ENCODE measurements at places on chromosomes 16 and 17. TPM values are rescaled to one million over a fixed set of nuclear protein-coding genes. Genes with fewer than 3 reads are reported as not detected.

Gene GINS2
- 87.2 TPM for total RNA-seq

Gene NEUROD2
- not detected for total RNA-seq

Gene TMIGD1
- not detected for total RNA-seq

DNA sequence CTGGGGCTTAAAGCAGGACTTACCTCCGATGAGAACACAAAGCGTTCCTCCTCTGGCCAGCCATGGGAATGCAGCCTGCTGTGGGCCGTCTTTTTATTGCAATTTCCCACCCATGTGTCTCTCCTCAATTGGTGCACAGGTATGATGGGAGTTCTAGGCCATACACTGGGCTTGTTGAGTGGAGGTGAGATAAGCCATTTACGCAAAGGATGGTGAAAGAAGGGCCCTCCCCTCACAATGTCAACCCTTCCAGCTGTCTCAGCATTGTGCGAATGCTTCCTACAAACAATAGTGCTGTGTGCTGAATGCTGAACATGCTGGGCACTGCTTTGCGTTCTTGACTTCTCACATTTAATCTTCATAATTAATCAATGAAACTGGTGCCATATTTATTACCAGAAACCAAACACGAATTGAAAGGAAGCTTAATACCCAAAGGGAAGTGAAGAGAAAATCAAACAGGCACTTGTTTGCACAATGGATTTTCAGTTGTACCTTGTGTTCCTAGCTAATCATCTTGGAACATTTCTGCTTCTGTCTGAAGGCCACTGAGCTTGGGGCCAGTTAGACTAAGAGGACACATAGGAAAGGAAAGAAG is at the start of gene GP2:
TSS of gene GP2 (minus strand) at position 70 of the 598 bp plus-strand sequence. CDS start 1,082 bp downstream, outside the sequence.
- peaks cover 3% of the 10 kb centered on the region for H3K27me3 ChIP-seq
- no peaks in the 10 kb centered on the region for H3K36me3 ChIP-seq
- no peak within 1 kb of the TSS for H3K4me3 ChIP-seq
- no peaks in the 10 kb centered on the region for H3K4me1 ChIP-seq

DNA sequence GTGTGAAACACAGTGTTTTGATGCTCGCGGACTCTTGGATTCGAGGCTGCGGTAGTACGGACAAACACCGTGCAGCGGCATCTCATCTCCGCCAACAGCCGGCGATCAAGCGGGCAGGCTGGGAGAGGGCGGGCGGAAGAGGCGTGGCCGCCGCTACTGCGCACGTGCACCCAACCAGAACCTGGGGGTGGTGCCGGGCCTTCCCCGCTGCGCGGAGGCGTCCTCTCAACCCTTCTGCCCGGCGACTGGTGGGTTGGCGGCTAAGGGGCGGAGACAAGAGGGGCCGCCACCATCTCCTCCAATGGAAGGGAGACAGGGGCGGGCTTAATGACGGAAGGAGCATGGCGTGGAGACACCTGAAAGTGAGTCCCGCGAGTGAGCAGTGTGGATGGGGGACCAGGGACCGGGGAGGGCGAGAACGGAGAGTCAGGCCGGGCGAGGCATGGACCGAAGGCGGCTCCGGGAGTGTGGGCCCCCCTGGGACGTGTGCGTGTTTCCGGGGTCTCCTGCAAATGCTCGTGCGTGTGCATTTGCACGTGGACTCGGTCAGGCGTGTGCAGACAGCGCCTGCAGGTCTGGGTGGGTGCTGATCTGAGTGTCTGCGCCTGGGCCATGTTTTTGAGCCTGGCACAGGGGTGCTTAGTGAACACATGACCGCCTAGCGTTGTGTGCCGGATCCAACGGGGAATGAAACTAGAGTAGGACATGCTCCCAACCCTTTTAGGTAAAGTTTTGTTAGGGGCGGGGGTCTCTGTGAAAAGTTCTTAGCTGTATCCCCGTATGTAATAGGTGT is at the start of gene DHODH:
TSS of gene DHODH (plus strand) at position 321 of the 793 bp plus-strand sequence. CDS start at position 342, 21 bp downstream.
- H3K27me3 ChIP-seq: no peaks in the 10 kb centered on the region
- H3K4me1 ChIP-seq: peaks cover 16% of the 10 kb centered on the region
- DNase-seq: peak; percentile 98
- H3K27ac ChIP-seq: peak within 1 kb of the TSS; percentile 99
- H3K36me3 ChIP-seq: peaks cover 12% of the 10 kb centered on the region

DNA sequence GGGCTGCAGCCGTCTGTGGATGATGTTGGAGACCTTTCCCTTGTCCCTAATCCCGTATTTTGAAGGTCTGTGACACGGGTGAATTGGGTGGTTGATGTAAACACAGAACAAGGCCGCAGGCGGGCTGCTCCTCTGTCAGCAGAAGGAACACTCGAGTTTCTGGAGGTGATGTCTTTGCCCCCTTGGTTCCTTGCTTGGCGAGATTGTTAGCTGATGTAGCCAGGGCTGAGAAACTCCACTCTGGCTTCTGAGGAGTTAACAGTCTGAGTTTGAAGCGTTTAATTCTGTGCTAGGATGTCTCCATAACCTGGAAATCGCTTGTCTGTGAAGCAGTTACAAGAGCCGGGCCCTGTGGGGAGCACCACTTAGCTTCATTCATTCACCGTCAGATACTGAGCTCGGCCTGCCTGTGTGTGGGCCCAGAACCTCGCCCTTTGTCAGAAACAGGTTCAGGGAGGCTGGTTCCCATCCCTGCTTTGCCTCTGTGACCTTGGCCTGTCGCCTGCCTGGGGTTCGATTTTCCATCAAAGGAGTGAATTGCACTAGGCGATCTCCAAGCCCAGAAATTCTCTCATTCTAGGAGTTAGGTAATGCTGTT is 1.3 kb downstream of the MAPK8IP3 start:
- peak; percentile 5 for DNase-seq
- H3K27ac ChIP-seq: peak overlapping the region; percentile 86
- H3K4me3 ChIP-seq: peak overlapping the region; percentile 91
- H3K36me3 ChIP-seq: peaks cover 16% of the 10 kb centered on the region
- peaks cover 28% of the 10 kb centered on the region for H3K4me1 ChIP-seq
- H3K27me3 ChIP-seq: no peaks in the 10 kb centered on the region

- H3K27me3 ChIP-seq: peaks cover 6% of the 10 kb centered on the region
- no peaks in the 10 kb centered on the region for H3K36me3 ChIP-seq
- H3K4me1 ChIP-seq: peaks cover 5% of the 10 kb centered on the region
- no peak overlapping the region for H3K27ac ChIP-seq
- DNase-seq: no peak
- no peak overlapping the region for H3K4me3 ChIP-seq
Observed at GRCh38 chr16:28546626-28547025, 7.1 kb upstream of the SGF29 start.

DNA sequence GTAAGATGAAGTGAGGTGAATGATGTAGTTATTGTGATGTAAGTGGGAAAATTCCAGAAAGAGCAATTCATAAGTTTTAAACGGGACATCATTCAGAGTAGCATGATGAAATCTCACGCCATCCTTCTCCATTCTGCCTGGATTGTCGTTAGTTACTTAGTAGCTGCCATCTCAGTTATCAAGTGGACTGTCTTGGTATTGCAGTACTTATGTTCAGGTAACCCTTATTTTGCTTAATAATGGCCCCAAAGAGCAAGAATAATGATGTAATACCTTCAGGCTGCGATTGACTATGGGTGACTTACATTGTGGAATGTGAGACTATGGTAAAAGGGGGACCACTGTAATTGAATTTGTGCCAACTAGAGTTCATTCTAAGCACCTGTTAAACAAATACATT is 234.1 kb upstream of the TOM1L1 start:
- H3K36me3 ChIP-seq: no peaks in the 10 kb centered on the region
- H3K4me1 ChIP-seq: no peaks in the 10 kb centered on the region
- H3K27ac ChIP-seq: no peak overlapping the region
- no peak overlapping the region for H3K4me3 ChIP-seq
- no peaks in the 10 kb centered on the region for H3K27me3 ChIP-seq
- DNase-seq: no peak

DNA sequence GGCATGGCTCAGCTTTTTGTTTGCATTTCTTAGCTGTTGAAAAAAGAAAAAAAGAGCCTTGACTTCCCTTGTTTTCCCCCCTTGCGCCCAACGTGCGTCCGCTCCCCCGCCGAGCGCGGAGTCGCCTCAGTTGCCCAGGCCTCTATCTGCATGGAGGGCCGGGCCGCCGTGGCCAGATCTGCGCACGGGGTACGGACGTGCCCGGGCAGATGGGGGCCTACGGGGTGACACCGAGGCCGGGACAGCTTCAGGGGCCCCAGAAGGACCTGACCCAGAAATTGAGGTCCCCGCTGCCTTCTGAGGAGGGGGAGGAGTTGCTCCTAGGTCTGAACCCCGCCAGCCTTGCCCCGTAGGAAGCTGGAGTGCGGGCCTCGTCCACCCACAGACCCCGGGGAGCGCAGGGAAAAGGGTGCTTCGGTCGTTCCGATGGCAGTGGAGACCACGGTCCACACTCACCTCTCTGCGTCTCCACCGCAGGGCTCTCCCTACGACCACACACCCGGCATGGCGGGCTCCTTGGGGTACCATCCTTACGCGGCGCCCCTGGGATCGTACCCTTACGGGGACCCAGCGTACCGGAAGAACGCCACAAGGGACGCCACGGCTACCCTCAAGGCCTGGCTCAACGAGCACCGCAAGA is 1.5 kb downstream of the IRX5 start:
- DNase-seq: no peak
- peak overlapping the region; percentile 61 for H3K27ac ChIP-seq
- H3K4me3 ChIP-seq: no peak overlapping the region
- peaks cover 5% of the 10 kb centered on the region for H3K36me3 ChIP-seq

DNA sequence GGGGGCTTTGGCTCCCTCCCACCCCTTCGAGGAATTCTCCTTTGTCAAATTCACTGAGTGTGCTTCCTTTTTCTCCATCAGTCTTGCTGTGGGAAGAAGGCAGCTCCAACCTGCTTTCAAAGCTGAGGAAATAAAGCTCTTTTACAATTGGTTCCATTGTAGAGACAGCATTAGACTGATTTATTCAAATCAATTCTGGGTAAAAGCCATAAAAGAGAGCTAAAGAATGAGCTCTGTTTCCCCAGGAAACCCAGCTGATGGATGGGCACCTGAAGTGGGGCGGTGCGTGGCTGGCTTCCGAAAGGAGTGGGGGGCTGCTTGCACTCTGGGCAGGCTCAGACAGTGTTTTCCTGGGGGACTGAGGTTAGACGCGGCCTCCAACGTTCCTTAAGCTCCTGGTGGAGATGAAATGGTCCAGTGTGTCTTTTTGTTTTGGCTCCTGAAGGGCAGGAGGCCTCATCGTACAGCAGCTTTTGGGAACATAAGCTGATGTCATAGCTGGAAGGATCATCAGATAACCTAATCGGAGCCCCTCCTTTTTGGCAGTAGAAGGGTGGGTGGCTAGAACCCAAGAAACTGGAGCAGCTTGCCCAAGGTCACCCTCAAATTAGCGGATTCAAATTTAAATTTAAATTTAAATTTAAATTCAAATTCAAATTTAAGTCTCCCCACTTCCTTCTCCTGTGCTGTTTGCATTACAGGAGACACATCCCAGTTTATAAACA is 128.5 kb upstream of the EEF2KMT start:
- no peaks in the 10 kb centered on the region for H3K4me1 ChIP-seq
- no peak overlapping the region for H3K4me3 ChIP-seq
- H3K36me3 ChIP-seq: no peaks in the 10 kb centered on the region

DNA sequence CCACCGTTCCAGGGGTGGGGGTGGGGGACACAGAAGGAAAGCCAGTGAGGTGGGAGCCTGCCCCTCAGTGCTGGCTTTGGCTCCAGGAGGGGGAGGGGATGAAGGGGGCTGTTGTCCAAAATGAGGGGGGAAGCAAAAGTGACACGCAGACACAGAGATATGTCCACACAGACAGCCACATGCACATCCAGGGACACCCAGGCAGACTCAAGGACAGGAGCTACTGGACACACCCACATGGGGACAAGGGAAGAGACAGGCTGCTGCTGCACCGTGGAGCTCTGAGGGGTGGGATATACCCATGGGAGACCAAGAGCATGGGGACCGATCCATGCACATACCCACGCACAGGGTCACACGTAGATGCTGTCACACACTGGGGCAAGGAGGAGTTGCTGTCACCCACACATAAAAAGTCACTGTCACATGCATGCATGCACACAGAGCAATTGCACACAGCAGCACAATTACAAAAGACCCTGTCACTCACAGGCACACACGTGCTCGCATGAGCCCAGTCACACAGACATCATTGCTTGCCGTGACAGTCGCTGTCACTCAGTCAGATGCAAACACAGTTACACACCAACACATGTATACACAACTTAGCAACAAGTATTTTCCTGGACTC is 1.3 kb downstream of the THRA start:
- H3K36me3 ChIP-seq: no peaks in the 10 kb centered on the region
- peaks cover 43% of the 10 kb centered on the region for H3K27me3 ChIP-seq
- H3K27ac ChIP-seq: peak overlapping the region; percentile 29
- peak overlapping the region; percentile 64 for H3K4me3 ChIP-seq

- H3K27ac ChIP-seq: peak overlapping the region; percentile 43
- no peaks in the 10 kb centered on the region for H3K36me3 ChIP-seq
- peaks cover 3% of the 10 kb centered on the region for H3K27me3 ChIP-seq
- H3K4me3 ChIP-seq: no peak overlapping the region
- DNase-seq: peak; percentile 5
Observed at GRCh38 chr16:51762081-51762996, 611.3 kb upstream of the SALL1 start.

- H3K4me1 ChIP-seq: peaks cover 23% of the 10 kb centered on the region
- peaks cover 89% of the 10 kb centered on the region for H3K27me3 ChIP-seq
- H3K36me3 ChIP-seq: peaks cover 3% of the 10 kb centered on the region
- H3K4me3 ChIP-seq: no peak within 1 kb of the TSS
- no peak for DNase-seq
Observed at GRCh38 chr17:48728232-48729231, at the start of gene HOXB13. TSS of gene HOXB13 (minus strand) at chr17:48728750. CDS start at chr17:48728593, 157 bp downstream.

- peaks cover 11% of the 10 kb centered on the region for H3K4me1 ChIP-seq
- H3K27me3 ChIP-seq: peaks cover 13% of the 10 kb centered on the region
- H3K4me3 ChIP-seq: no peak overlapping the region
- H3K36me3 ChIP-seq: peaks cover 1% of the 10 kb centered on the region
Observed at GRCh38 chr17:80979547-80980378, 11.9 kb upstream of the CHMP6 start.

GRCh38 chr17:22221344-22221743 is 529.0 kb downstream of the KCNJ18 start:
- no peak overlapping the region for H3K4me3 ChIP-seq
- DNase-seq: no peak
- no peaks in the 10 kb centered on the region for H3K4me1 ChIP-seq

GRCh38 chr16:30142672-30143346 is 19.8 kb upstream of the MAPK3 start:
- peak overlapping the region; percentile 45 for H3K27ac ChIP-seq
- peaks cover 1% of the 10 kb centered on the region for H3K27me3 ChIP-seq
- peaks cover 22% of the 10 kb centered on the region for H3K4me1 ChIP-seq
- H3K4me3 ChIP-seq: no peak overlapping the region
- no peaks in the 10 kb centered on the region for H3K36me3 ChIP-seq

GRCh38 chr16:89491974-89492687 is 1.8 kb upstream of the ANKRD11 start:
- peak overlapping the region; percentile 99 for H3K27ac ChIP-seq
- peaks cover 37% of the 10 kb centered on the region for H3K4me1 ChIP-seq

- H3K27me3 ChIP-seq: peaks cover 2% of the 10 kb centered on the region
- no peak for DNase-seq
- no peak overlapping the region for H3K4me3 ChIP-seq
- no peaks in the 10 kb centered on the region for H3K4me1 ChIP-seq
- H3K27ac ChIP-seq: no peak overlapping the region
Observed at GRCh38 chr17:8572764-8573163, 57.8 kb downstream of the MYH10 start.

All from activated T-helper 1 cell treated with anti-CD3 and anti-CD28 coated beads, Interleukin-12 subunit alpha, Interleukin-12 subunit beta, Interleukin-2, Interleukin-4 antibody, amounts not matched to agents 30 ng/mL and 10 ng/mL and 1 ng/mL, durations not matched to agents 14 hours and 24 hours and 36 hours (primary cell).